OCI-M1 (cell line): ENCODE measurements at places on chromosomes 4 and X.

GRCh38 chr4:26179316-26179760 lies 141.5 kb upstream of the RBPJ start:
- no peak for DNase-seq

DNA sequence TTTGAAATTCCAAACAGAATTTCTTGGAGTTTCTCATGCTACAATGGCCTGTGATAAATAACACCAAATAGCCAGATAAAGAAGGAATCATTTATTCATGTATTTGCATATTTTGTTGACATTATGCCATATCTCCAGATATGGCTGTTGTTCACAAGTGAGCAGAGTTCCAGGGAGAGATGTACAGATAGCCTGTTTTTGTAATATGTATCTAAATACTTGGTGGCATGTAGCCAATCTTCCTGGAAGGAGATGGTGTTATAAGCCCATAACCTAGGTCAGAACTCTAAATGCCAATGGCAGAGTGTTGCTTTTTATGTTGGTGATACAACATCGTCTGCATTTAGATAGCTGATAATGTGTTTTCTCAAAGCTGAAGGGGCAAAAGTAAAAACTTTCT lies 292.2 kb downstream of the FBXO8 start:
- no peak for DNase-seq

DNA sequence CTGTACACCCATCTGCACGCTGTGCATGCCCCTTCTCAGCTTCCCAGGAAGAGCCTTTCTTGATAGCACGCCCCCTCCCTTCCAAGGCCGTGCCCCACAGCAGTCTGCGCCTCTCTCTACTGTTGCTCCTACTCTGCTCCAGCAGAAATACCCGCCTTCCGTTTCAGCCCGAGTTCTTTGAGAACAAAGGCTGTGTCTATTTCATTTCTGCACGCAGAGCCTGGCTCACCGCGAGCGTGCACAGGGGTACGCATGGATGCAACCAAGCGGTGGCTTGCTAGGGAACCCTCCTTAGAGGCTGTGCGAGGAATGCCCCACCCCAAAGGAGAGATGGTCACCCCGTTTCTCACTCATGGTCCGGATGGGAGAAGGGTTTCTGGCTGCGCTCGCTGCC lies 485 bp downstream of the AADAT start:
- DNase-seq, result peak; percentile 25

DNA sequence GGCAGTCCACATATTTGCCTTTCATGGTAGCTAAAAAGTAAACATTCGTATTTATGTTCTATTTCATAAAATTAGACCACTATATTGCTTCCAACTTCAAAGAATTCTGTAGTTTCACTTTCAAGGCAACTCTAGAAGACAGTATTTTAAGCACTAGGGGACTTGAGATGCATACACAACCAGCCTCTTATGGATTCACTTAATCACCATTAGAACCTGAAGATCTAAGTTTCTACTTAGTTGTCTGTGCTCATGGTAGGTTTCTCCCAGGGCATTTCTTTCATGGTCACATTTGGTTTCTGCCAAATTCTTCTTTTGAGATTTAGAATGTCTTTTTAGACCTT lies 209.9 kb upstream of the HCCS start:
- DNase-seq, result peak; percentile 7

DNA sequence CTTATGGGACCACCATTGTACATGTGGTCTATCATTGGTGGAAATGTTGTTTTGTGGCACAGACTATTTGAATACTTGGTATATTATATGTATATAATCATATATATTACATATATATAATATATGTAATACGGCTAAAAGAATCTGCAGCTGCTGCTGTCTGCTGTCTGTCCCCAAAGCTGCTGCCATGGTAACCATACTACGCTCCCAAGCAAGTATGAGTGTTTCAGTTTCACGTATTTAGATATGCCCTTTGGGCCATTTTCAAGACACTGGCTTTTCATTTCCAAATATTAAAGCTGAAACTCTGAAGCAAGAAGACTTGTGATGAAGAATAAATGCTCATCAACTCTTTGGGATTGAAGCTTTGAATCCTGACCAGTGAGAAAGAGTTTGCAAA lies 42.0 kb upstream of the ARSJ start:
- no peak for DNase-seq

DNA sequence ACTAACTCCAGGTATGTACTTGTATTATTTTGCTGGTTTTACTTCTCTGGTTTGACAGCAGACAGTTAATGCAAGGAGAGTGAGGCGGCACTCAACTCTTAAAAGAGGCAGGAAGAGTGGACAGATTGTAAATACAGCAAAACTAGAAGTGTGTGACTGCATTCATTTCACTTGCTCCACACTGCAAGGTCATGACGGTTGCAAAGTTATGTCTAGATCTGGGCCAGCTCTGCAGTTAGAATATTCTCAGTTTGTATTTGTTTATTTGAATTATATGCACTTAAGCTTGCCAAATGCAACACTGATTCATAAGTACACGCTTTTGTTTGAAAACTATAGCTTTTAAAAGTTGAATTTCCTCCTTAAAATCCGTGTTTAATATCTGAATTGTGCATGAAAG lies 148.9 kb downstream of the STIM2 start:
- DNase-seq, result no peak

DNA sequence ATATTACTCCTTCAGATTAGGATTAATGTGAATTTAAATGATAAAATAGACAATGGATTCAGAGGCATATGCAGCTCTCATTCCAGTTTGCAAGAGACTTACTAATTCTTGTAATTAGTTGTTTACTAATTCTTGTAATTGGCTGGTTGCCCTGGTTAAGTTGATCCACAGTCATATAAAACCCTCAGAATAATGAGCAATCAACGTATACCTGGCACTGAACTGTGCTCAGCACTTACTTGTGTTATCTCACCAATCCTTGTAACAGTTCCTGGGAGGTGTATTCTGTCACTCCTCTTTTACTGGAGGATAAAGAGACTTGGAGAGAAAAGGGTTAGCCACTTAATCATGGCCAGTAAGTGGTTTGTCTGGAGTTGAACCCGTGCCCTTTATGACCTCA lies 10.5 kb downstream of the HERC5 start:
- no peak for DNase-seq

- DNase-seq, result no peak
These were observed 304.1 kb downstream of the CHIC1 start for GRCh38 chrX:73867144-73867543.

- DNase-seq, result no peak
These were observed 11.8 kb upstream of the RTL5 start for GRCh38 chrX:72143609-72143907.

GRCh38 chrX:120561634-120562568 lies 1.1 kb upstream of the CUL4B start:
- DNase-seq, result peak; percentile 63

- no peak for DNase-seq
These were observed 34.7 kb downstream of the ERVMER34-1 start for GRCh38 chr4:52716364-52717151.

- DNase-seq, result no peak
These were observed 27.8 kb downstream of the ADGRA3 start for GRCh38 chr4:22488106-22488505.

DNA sequence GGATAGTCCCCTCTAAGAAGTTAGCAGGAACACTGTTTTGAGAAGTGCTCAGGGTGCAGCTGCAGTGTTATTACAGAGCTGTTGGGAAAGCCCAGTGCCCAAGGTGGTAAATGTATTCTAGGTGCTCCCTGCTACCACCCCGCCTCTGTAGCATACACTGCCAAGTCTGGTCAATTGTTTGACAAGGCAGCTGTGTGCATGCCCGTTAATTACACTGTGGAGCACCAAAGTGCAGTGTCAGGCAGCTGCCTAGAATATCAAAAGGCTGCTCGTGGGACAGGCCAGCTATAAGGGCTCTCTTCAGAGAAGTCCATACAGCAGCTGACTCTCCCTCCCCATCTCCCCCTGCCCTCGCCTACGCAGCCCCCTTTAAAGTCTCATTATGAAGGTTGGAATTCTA lies 99.9 kb upstream of the KLHL13 start:
- DNase-seq, result peak; percentile 3

- DNase-seq, result no peak
These were observed 913 bp upstream of the SMIM10L2A start for GRCh38 chrX:135420831-135421230.

DNA sequence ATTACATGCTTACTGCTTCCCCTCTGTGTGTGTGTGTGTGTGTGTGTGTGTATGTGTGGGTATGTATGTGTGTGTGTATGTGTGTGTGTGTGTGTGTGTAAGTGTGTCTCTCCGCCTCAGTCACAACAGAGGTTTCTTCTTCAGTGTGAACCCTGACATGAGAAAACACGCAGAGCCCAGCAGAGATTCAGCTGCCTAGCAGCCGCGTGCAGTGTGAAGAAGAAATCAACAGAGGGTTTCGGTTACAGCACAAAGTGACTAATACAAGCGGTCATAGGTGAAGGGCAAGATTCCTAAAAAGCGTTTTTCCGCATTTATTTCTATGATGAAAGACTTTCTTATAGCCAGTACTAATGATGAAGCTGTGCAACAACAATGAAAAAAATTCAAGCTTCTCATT lies 55.3 kb upstream of the ZFP42 start:
- no peak for DNase-seq

DNA sequence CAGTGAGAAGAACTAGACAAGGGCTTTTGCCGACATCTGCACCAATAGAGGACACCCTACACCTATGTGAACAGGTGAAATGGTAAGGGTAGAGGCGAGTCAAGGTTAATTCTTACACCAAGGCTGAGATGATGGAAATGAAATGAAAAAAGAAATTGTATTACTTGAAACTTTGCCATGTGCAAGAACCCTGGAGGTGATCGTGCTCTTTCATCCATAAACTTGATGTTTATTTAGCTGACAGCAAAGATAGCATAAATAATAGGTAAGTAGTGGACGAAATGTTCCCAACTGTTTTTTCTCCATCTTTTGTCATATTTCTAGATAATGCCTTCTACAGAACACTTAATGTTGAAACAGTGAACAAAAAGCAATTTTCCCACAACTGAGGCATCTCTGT lies 162.5 kb downstream of the BANK1 start:
- DNase-seq, result no peak

- DNase-seq, result no peak
These were observed 81.5 kb upstream of the PSAPL1 start for GRCh38 chr4:7516096-7516772.

- DNase-seq, result no peak
These were observed 24.4 kb downstream of the SYAP1 start for GRCh38 chrX:16743604-16744325.

DNA sequence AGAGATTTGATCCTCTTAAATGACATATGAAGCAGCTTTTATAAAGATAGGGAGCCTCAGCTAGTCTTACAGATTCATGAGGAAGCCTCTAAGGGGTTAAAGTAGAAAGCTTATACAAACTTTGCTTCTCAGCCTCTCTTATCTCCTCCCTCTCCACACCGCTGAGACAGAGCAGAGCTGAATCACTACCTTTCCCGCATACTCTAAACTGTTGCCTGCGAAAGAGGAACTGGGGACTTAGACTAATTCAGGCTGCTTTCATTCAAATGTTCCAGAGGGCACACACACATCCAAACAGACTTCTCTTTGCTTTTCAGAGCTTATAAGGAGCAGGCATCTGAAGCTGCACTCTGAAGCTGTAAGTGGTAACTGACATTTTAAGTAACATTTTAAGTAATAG lies at the start of gene SERTM2:
TSS of gene SERTM2 (plus strand) at position 169 of the 400 bp plus-strand sequence. CDS start 7,213 bp downstream, outside the sequence.
- peak; percentile 89 for DNase-seq

GRCh38 chrX:118973389-118974087 lies 880 bp upstream of the LONRF3 start:
- no peak for DNase-seq

- DNase-seq, result no peak
These were observed 194.1 kb downstream of the PTTG2 start for GRCh38 chr4:38154252-38154651.

DNA sequence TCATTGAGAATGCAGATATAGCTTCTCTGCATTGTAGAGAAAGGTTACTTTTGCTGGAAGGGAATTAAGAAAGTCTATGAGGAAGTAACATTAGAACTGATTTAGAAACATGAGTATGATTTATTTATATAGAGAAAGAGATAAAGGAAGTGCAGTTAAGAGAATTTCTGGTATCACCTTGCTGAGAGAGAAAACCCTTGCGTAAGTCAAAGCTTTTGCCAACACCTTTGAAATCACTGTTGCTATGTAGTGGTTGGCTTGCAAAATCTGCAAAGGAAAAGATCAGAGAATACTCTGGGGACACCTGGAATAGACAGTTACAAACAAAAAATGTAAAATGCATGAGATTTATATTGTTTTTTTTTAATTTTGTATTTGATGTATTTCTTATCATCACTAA lies 137.3 kb upstream of the RXFP1 start:
- DNase-seq, result peak; percentile 7

GRCh38 chr4:161906836-161907589 lies 256.8 kb downstream of the FSTL5 start:
- DNase-seq, result no peak

DNA sequence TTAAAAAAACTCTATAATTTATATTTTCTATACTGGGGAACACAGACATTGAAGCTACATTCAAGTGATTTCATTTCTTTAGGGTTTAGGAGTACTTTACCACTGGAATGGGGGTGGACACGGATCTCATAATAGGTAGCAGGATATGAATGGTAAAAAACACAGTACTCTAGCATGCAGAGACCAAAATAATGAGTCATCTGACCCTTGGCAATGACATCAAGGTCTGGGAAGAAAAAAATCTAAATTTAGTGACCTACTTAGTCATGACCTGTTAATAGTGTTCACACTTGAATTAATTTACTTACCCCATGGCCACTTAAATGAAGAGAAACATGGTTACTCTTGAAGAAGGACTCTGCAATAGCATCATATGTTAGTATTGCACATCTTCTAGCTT lies 187.9 kb downstream of the EPHA5 start:
- no peak for DNase-seq

GRCh38 chrX:74138943-74139342 lies 165.0 kb upstream of the ZCCHC13 start:
- DNase-seq, result no peak

DNA sequence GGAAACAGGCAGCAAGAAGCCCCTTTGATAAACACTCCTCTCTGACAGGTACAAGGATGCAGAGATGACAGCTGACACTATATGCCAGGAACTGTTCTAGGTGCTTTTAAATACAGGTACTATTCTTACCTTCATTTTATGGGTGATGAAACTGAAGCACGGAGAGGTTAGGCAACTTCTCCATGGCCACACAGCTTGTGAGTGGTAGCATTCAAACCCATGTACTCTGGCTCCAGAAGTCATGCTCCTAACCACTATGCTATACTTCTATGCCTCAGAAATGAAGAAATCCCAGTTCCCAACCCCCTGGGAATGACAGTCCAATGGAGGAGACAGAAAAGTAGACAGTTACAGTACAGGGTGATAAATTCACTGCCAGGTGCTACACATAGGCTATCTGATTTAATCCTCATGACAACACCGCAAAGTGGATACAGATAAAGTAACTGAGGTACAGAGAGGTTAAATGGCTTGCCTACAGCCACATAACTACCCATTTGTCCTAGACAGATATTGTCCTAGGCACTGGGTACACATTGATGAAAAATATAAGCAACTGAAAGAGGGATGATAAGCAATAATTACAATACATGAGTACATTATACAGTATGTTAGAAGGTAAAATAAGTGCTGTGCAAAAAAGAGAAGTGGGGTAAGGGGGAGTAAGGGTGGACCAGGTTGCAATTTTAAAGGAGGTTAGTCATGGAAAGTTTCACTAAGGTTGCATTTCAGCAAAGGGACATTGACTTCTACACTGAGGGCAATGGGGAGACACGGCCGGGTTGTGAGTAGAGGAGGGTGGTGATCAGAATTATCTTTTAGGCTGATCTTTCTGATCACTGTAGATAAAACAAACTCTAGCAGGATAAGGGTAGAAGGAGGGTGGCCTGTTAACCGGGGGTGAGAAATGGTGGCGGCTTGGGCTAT lies 1.6 kb upstream of the F8 start:
- peak; percentile 36 for DNase-seq

- DNase-seq, result no peak
These were observed 34.3 kb upstream of the TACR3 start for GRCh38 chr4:103753868-103754653.
